Fibroblast of skin of left quadriceps (primary cell): ENCODE measurements at places on chromosomes 12 and 14.

GRCh38 chr12:105205322-105206048 lies 30.5 kb downstream of the APPL2 start:
- DNase-seq: no peak

GRCh38 chr14:75417674-75418073 lies 10.1 kb upstream of the JDP2 start:
- no peak for DNase-seq

GRCh38 chr12:21941506-21942376 lies 515 bp upstream of the ABCC9 start:
- DNase-seq: no peak

DNA sequence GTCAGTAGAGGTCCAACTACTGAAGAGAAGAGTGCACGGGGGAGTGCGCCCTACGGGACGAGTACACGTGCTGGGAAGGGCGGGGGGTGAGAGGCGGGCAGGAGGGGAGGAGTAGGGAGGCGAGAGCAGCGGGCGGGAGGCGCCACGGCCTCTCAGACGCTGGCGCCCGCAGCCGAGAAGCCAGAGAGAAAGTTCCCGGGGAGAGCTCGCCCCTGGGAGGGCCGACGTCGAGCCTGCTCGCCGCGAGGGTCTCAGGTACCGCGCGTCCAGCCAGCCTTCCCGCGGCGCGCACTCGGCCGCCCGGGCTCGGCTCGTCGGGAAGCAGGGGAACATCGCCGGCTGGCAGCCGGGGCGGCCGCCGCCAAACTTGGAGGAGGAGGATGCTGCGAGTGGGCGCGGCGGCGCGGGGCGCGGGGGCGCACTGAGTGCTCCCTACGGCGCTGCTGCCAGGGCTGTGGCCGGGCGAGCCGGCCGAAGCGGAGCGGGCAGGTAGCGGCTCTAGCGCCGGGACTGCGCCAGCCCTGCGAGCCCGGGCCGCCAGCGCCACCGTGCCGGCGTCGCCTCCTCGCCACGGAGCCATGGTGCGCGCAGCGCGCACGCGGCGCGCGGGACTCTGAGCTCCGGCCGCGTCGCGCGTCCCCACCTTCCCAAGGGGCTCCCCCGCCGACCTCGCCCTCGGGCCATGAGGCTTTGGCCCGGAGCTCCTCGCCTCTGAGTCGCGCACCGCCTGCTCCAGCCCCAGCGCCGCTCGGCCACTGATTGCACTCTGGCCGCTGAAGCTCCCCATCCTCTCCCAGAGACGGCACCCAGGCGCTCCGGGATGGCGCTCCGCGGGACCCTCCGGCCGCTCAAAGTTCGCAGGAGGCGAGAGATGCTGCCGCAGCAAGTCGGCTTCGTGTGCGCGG lies at the start of gene SLC24A4:
TSS of gene SLC24A4 (plus strand) at position 155 of the 905 bp plus-strand sequence. CDS start at position 821, 666 bp downstream.
- DNase-seq: no peak

- peak; percentile 49 for DNase-seq
Measured at GRCh38 chr14:61661471-61662400, 33.6 kb upstream of the HIF1A start.

GRCh38 chr14:89918721-89919120 lies 35.8 kb downstream of the EFCAB11 start:
- no peak for DNase-seq

DNA sequence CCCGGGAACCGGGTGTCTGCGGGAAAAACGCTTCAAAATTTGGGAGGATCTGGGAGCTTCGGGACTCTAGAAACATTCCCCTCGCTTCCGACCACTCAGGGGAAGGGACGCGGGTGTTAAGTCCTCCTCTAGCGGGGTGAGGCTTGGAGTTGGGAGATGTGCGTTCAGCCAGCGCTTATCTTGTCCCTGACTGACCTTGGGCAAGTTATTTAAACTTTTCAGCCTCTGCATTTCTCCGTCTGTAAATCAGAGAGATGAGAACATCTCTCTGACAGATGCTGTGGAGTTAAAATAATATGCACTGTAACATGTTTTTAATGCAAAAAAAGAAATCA lies 76.9 kb upstream of the ANO4 start:
- no peak for DNase-seq

DNA sequence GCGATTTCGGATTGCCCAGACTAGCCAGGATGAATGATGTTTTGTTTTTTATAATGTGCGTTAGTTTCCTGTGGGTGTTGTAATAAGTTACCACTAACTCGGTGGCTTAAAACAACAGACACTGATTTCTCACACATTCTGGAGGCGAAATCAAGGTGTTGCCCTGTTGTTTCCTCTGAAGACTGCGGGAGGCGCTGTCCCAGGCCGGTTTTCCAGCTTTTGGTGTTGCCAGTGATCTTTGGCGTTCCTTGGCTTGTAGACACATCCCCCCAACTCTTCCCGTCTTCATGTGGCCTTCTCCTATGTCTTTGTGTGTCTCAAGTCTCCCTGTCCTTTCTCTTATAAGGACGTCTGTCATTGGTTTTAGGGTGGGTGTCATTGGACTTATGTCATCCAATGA lies 267.7 kb downstream of the AACS start:
- DNase-seq: no peak

GRCh38 chr14:75875958-75876357 lies 105.8 kb downstream of the TGFB3 start:
- DNase-seq: no peak

GRCh38 chr12:1593174-1594005 lies 991 bp downstream of the FBXL14 start:
- no peak for DNase-seq

DNA sequence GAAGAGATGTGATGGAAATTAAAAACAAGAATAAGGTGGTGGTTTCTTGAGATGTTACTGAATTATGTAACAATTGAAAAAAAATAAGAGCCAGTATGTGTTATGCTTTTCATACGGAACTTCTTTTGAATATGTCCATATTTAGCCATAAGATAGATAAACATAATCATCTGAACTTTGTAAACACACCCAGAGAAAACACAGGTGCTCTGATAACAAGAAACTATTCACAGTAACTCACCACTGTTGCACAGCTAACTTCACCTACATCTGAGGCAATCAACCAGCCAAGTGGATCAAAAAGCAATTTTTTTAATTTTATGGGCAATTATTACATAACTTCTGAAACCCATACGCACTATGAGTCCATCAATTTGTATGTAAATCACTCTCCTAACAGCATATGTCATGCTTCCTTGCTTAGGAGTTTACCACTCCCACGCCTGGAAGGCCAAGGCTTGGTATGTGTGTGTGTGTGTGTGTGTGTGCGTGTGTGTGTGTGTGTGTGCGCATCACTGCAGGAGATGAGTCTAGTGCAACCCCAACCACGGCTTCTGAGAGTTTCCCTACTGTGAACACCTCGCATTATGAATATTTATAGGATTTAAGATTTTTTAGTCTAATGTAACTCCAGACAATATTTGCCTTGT lies 443.4 kb downstream of the BCAT1 start:
- DNase-seq: no peak

- no peak for DNase-seq
Measured at GRCh38 chr12:19402211-19402610, 37.1 kb upstream of the AEBP2 start.

GRCh38 chr12:78880078-78880477 lies 15.5 kb downstream of the SYT1 start:
- no peak for DNase-seq

GRCh38 chr12:83477696-83478095 lies 791.0 kb downstream of the TMTC2 start:
- no peak for DNase-seq

DNA sequence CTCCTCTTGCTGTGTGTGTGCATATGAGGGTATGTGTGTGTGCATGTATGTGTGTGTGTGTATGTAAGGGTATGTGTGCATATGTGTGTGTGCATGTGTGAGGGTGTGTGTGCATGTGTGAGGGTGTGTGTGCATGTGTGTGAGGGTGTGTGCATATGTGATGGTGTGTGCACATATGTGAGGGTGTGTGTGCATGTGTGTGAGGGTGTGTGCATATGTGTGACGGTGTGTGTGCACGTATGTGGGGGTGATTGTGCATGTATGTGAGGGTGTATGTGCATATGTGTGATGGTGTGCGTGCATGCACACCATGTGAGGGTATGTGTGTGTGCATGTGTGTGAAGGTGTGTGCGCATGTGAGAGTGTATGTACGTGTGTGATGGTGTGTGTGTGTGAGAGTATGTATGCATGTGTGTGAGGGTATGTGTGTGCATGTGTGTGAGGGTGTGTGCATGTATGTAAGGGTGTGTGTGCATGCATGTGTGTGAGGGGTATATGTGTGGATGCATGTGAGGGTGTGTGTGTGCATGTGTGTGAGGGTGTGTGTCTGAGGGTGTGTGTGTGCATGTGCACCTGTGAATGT lies 15.4 kb downstream of the DAO start:
- DNase-seq: no peak

DNA sequence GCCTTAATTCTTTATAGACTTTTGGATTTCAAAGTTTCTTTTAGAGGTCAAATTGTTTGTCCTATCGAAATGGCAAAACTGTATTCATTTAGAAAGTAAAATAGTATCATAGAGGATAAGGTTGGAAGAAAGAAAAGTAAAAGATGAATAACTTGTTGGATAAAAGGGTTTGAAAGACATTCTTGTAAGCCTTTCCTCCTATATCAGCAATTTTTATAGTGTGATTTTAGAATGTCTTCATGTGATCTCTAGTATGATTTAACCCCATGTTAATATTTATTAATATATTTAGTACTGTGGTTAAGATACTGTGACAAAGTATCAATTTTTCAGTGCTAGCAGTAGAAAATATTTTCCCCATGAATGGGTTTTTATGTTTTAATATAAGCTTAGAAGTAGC lies 4.5 kb downstream of the ARF6 start:
- DNase-seq: no peak

DNA sequence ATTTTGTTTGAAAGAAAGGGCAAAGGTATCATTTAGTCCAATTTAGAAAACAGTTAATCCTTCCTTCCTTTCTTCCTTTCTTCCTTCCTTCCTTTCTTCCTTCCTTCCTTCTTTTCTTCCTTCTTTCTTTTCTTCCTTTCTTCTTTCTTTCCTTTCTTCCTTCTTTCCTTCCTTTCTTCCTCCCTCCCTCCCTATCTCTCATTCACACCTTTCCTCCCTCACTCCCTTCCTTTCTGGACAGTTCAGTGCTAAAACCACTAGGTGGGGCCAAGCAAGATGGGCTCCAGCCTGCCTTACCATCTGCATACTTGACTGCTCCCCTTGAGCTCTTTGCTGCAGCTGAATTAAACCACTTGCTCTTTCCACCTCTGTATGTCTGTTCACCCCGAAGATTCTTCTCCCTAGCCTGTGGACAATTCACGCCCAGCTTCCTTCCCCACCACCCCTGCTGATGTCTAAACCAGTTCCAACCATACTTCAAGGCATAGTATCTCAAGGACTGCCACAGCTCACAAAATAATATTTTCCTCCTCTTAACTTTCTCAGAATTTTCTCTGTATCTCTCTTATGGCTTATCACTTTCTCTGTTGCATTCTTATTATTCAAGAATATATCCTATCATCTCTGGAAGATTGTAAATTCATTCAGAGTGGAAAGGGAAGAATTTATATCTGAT lies 78.0 kb downstream of the DBX2 start:
- no peak for DNase-seq

- no peak for DNase-seq
Measured at GRCh38 chr14:62081012-62081612, 318.9 kb downstream of the SNAPC1 start.

GRCh38 chr12:31477687-31478086 lies 113.2 kb downstream of the DENND5B start:
- DNase-seq: no peak

DNA sequence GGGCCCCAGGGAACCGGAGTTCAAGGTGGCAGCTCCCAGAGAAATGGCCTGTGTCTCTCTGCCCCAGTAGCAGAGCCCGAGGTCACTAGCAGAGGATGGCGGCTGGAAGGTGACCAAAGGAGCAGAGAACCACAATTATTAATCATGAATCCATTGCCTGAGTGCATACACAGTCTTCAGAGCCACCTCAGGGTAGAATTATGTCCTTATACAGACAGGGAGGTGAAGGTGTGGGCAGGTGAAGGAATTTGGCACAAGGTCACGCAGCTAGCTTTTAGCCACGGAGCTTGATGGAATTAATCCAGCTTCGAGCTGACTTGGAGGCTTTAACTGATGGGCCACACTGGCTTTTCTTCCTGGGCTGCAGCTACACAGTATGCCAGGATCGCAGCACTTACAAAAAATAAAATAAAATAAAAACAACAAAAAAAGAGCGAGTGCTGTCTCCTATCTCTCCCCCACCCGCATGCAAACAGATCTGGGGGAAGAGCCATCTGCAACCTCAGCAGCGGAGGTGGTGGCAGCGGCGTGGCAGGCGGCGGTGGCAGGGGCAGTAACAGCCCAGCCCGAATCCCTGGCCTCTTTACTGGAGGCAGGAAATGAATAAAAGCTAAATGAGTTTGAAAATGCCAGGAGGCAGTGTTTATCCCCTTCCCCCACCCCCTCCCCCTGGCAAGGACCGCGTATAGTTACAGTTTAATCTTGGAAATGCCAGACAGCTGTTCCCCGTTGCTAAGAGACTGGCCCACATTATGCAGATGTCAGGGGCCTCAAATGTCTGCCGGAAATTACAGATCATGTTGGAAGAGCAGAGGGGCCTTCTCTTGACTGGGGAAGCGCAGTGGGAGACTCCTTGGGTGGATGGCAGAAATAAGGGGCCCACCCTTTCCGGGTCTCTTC lies 93.5 kb downstream of the LRRC74A start:
- DNase-seq: peak; percentile 86

DNA sequence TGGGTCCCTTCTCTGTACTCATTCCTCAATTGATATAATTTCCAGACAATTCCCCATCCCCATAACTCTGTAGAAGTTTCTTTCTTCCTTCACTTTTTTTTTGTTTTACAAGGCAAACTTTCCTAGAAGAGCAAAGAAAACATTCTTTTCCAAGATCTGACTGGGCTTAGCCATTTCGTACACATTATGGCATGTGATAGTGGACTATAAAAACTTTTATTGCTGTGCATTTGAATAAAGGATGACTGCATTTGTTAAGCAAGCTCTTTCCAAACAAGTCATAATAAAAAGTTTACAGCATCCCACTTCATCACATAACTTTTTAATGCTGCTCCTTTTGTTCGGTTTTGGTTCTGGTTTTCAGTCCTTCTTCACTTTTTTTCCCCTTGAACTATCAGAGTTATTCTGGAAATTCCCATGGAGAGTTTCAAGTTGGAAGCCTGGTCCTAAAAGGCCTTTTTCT lies 231.0 kb upstream of the HMGA2 start:
- DNase-seq: no peak

DNA sequence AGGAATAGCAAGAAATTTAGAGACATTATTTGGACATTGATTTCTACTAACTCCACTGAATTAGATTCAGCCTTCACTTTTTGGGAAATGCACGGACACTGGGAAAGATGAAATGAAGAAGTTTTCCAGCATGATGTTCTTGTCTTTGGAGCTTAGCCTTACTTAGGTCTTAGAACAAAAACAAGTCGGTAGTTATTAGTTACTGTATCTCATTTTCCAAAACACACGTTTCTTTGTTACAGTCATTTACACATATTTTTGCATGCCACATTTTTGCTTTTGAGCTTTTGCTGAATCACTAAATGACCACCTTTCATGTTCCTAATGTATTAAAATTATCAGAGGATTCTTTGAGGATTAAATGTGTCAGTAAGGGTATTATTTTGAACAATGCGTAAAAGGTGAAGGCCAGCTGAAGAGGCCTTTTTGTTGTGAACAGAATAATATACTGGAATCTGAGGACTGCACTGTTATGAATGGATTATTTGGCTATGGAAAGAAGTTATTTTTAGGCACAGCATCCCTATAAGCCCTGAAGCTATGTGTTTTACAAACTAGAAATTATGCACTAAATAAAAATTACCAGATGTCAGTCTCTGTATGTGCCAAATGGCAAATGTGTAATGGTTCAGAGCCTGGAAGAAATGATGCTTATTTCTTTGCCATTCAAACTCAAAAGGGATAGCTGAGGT lies 138.2 kb downstream of the SRGAP1 start:
- no peak for DNase-seq
